ENCODE measurements at places on chromosomes 2 and 18.

GRCh38 chr18:45527891-45528290, 87.4 kb upstream of the SLC14A2 start:
- no peak for DNase-seq

DNA sequence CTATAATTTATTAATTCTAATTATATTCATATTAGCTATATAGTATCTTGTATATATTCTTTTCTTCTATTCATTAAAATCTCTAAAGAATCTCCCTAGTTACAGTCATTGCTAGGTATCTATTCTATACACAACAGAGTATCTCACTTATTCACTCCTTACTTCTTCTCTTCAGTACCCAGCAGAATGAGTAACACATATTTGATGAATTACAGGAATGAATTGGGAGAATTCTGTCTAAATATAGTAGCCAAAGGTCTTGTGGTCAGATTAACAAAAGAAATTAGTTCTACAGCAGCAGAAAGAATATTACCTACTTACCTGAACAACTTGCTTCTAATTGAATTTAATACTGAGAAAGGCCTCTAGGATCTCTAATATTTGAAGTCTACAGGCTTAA, 758.0 kb upstream of the ZEB2 start:
- DNase-seq = no peak

- DNase-seq = no peak
Observed at GRCh38 chr2:192184349-192184748, 10.4 kb downstream of the TMEFF2 start.

- no peak for DNase-seq
Observed at GRCh38 chr2:132279344-132279743, 117.6 kb upstream of the ANKRD30BL start.

- no peak for DNase-seq
Observed at GRCh38 chr18:12779043-12779442, 76.2 kb downstream of the PSMG2 start.

- DNase-seq = no peak
Observed at GRCh38 chr18:38646296-38646695, 1080.7 kb upstream of the CELF4 start.

DNA sequence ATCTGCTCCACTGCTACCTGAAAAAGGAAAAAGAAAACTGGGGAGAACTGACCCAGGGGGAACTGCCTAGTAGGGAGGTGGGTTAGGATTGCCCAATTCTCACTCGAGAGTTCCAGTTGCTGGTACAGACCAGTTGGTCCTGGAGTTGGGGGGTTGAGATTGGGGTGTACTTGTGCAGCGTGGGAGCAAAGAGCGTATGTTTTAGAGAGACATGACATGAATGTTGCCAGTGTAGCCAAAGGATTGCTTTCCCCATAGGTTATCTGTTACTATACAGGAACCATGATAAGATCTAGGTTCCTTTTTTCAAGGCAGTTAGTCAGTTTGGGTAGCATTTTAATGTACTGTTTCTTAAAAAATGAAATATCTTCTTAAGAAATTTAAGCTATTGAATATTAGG, 68.6 kb downstream of the APLF start:
- DNase-seq = no peak

- DNase-seq = no peak
Observed at GRCh38 chr2:11866358-11867335, 120.2 kb downstream of the LPIN1 start.

- DNase-seq = no peak
Observed at GRCh38 chr2:233979748-233980147, 62.6 kb downstream of the TRPM8 start.

DNA sequence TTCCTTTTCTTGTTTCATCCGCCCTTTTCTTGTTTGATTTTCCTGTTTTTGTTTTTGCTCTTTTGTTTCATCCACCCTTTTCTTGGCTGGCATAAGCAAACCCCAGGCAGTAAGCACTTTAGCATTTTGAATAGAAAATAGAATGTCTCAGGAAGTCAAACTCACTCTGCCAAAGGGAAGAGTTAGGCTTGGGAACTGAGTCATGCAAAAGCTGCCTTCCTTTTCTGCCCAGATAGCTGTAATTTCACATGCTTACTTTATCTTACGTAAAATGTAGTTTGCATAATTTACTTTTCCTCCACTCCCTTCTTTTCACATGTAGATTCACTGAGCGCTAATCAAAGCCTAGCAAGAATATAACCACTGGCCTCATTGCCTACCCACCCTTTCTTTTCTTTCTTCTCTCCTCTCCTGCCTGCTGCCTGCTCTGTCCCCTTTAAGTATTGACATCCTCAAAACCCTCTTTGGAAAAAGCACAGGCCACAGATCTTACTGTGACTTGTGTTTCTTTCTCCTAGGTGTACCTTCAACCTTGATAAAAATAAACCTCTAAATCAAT, 48.4 kb downstream of the CNGA3 start:
- DNase-seq = no peak

DNA sequence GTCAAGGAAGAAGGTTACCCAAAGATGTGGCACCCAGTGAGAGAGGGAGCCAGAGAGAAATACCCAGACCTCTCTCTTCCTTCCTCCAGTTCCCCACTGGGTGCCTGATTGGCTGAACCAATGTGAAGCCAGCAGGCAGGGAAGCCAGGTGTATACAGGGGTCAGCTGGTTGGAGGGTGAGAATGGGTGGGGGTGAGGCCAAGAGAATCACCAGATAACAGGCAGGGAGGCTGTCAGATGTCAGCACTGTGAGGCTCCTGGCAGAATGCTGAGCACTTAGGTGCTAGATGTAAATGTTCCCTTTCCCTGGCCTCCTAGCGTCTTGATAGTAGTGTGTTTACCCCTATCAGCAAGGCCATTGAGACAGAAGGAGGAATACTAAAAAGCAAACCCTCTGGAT, 104.0 kb upstream of the MGAT5 start:
- no peak for DNase-seq

Data from stimulated activated CD8-positive, alpha-beta memory T cell treated with anti-CD3 and anti-CD28 coated beads, Interleukin-15, amount 100 ng/mL, for 1 hour (primary cell).